ENCODE measurements at places on chromosomes 7 and 10. TPM values are rescaled to one million over a fixed set of nuclear protein-coding genes. Genes with fewer than 3 reads are reported as not detected.

Gene ZNF33B
- polyA plus RNA-seq: 6.7 TPM

Gene CALU
- 20.8 TPM for polyA plus RNA-seq

Gene PRSS2
- polyA plus RNA-seq: not detected

Gene AUTS2
- 8.9 TPM for polyA plus RNA-seq

Gene NUP205
- polyA plus RNA-seq: 18.0 TPM

Gene TRDMT1
- polyA plus RNA-seq: 6.6 TPM

Gene ADRA2A
- not detected for polyA plus RNA-seq

Gene CFAP70
- 0.43 TPM for polyA plus RNA-seq

Gene AZGP1
- not detected for polyA plus RNA-seq

All from IgD-negative memory B cell (primary cell).